Stimulated activated CD8-positive, alpha-beta memory T cell treated with anti-CD3 and anti-CD28 coated beads, Interleukin-4, amount 100 ng/mL, for 4 hours (primary cell): ENCODE measurements at places on chromosomes 5 and 9.

GRCh38 chr5:36683821-36684434 lies 77.5 kb downstream of the SLC1A3 start:
- no peak for DNase-seq

DNA sequence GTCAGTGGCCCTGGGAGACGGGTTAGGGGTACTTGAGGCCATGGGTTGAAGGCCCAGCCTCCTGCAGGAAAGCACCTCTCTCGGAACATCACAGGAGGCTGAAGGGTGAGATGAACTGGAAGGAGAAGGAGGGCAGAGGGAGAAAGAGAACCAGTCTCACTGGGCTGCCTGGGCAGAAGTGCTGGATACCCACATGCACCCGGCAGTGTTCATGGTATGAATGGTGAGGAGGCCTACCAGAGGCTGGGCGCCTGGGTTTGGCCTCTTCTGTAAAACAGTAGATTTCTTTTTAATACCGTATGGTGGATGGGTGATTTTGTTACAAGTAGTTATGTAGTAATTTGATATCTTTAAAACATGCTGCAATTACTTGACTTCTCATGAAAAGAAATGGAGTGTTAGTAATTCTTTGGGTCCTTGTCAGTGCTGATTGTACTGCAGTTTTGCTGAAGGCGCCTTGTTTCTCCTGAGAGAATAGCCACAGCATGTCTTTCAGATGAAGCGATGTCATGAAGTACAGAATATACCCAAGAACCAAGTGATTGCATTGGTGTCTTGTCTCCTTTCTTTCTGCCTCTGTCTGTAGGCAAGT lies 258.6 kb downstream of the FANCC start:
- DNase-seq: no peak

DNA sequence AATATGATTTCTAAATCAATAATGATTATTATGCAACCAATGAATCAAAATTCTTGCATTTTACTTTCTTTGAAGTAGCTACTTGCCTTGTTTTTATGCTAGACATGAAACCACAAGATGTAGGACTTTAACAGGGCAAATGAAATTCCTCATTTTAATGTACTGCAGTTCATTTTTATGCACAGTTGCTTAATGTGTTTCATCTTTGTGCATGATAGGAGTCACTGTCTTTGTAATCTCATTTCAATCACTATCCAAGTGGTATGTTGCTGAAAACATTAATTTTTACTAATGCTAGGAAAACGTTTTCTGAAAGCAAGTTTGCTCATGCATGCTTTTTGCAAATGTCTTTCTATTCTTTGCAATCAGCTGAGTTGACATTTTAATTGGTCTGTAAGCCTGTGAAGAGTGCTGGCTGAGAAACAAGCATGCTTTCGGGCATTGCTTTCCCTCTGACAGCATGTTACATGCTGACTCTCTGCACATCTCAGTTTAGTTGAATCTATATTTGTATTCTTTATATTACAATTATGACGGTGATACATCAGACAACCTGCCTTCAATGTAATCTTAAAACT lies 535.0 kb upstream of the CDH18 start:
- DNase-seq: no peak

GRCh38 chr5:171595801-171596231 lies 176.4 kb downstream of the FGF18 start:
- no peak for DNase-seq

GRCh38 chr9:115980976-115981375 lies 172.6 kb upstream of the PAPPA start:
- no peak for DNase-seq

DNA sequence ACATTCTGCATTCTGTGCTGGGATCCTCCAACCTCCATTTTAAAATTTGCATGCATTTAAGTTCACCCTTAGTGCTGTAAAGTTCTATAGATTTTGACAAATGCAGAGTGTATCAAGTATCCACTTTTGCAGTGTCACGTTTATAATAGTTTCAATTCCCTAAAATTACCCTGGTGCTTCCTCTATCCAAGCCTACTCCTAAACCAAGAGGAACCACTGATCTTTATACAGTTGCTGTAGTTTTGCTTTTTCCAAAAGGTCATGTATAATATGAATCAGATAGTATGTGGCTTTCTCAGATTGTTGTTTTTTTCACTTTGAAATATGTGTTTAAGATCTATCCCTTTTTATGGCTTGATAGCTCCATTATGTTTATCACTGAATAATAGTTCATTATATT lies 468.4 kb upstream of the CDH6 start:
- no peak for DNase-seq

DNA sequence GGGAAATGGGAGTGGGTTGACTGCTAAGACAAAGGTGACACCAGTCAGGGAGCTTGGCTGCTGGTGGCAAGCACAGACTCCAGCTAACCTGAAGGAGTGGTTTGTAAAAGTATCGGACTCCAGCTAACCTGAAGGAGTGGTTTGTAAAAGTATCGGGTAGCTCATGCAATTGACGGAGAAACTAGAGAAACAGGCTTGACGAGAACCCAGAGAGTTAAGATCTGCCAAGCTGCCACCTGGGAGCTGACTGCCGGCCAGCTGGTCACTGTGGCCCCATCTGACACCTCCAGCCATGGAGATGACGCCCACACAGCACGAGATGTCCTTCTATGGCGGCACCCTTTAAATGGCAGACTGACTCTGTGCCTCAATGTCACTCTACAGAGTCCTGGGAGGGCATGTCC lies 28.3 kb upstream of the CRB2 start:
- DNase-seq: no peak

DNA sequence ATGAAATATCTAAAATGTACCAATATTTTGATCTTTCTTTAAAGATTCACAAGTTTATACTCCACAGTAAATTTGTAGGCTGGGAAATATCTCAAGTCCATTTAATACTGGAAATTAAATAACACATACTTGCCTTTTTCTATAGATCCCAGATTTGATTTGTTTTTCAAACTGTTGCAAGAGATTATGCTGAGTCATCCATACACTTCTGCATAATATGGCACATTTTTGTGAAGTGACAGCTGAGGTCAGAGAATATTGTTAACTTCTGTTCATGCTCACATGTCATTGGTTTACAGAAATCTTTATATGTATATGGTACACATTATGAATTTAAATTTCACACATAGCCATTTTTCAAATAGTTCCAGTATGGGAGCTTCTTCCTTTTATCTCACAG lies 1066.3 kb upstream of the NUDT12 start:
- DNase-seq: no peak

DNA sequence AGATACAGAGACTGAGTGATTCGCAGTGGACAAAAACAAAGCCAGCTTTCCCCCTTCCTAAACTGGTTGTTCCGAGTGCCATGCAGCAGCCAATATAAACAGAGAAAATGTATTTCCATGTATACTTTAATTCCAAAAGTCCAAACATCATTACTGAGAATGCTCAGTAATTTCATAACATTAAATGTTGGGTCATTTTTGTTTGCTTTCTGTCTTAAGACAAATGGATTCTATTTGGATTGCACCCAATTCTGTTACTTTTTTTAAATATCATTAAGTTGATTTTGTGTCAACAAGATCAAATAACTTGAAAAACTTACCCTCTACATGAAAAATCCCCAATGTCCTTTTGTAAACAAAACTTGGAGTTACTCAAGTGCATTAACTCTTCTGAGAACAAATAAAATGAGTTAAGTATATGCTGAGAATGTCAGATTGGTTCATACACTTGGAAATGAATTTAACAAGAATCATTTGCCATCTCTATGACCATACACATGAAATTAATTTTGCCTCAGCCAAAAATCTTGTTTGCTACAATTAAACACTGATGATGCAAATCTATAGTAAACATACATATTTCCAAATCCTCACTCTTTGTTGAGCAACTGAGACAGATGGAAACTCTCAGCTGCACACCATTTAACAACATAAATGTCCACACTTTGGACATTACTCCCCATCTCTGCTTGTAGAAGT lies 19.4 kb downstream of the LURAP1L start:
- DNase-seq: no peak

DNA sequence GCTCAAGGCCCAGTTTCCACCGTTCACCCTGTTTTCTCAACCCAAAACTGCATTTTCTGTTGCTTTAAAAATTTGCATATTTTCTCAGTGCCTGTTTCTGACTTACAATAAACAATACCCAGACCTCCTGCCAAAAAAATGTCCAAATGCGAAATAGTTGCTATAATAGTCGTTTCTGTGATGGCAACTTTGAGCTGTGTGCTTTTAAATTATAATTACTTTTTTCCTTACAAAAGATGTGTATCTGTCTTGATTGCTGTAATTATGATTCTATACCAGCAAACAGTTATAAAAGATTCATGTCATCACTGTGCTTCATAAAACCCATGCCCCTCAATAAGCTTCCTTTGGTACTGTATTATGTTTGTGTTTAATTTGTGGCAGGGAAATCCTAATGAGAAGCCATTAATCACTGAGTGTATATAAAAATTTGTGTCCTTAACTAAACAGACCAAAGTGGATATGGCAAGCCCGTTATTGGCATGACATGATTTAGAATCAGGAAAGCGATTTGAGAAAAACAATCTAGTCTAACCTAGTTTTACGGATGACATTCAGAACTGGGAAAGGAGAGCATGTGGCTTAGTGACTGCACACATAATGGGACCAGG lies 5.4 kb upstream of the SLC1A3 start:
- no peak for DNase-seq

DNA sequence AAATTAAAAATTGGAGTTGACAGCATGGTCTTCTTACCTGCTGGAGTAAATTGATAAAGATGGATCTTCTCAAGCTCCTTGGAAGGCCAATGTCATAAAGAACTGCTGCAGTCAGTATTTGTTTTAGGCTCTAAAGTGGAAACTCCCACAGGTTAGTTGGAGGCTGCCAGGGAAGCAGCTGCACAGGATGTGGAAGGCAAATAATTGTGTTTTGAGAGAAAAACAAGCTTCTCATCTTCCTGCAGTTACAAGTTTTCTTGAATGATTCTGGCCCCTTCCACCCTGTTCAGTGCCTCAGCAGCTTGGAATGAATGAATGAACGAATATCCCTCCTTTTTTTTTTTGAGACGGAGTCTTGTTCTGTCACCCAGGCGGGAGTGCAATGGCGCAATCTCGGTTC lies 13.9 kb downstream of the MROH2B start:
- DNase-seq: no peak

- no peak for DNase-seq
Observed at GRCh38 chr9:4297786-4298254, 2.0 kb downstream of the GLIS3 start.

DNA sequence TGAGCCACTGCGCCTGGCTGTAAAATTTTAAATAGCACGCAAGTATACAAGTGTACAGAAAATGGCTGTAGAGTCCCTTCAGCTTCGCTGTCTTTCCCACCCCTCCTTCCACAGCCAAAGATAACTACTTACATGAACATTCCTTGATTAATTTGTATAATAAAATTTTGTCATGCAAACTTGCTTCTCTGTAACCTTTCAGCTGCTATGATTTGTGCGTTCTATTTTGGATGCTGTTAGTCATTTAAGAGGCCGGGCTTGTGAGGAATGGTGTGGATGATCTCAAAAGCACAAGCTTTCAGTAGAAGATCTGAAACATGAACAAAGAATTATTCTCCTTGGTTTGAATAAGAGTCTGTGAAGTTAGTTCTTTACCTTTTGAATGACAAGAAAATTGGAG lies 115.0 kb upstream of the TLE1 start:
- DNase-seq: no peak

GRCh38 chr5:95261437-95262175 lies 23.3 kb downstream of the MCTP1 start:
- DNase-seq: no peak

- no peak for DNase-seq
Observed at GRCh38 chr9:135340143-135340655, 139.4 kb upstream of the PPP1R26 start.

GRCh38 chr5:81855591-81855990 lies 104.7 kb upstream of the SSBP2 start:
- no peak for DNase-seq

- no peak for DNase-seq
Observed at GRCh38 chr9:116204252-116204882, 50.8 kb downstream of the PAPPA start.

GRCh38 chr5:95027775-95028174 lies 257.1 kb downstream of the MCTP1 start:
- no peak for DNase-seq

- no peak for DNase-seq
Observed at GRCh38 chr5:125424402-125425141, 678.1 kb upstream of the ZNF608 start.
